ENCODE measurements at places on chromosomes 11 and 22. TPM values are rescaled to one million over a fixed set of nuclear protein-coding genes. Genes with fewer than 3 reads are reported as not detected.

The BANF1 gene
- 84.2 TPM for total RNA-seq

The INS gene
- total RNA-seq: not detected

The GTSE1 gene
- 15.3 TPM for total RNA-seq

The PKP3 gene
- 0.76 TPM for total RNA-seq

The ARHGEF17 gene
- total RNA-seq: not detected

The ZP1 gene
- not detected for total RNA-seq

The KCNQ1 gene
- not detected for total RNA-seq

The KCNK4 gene
- total RNA-seq: not detected

The LIPT2 gene
- 9.8 TPM for total RNA-seq

The ANO1 gene
- total RNA-seq: not detected

The AQP11 gene
- total RNA-seq: 1.9 TPM

The TEX54 gene
- total RNA-seq: not detected

The C11orf21 gene
- not detected for total RNA-seq

The MUC6 gene
- total RNA-seq: not detected

The PRR5 gene
- not detected for total RNA-seq

The EFEMP2 gene
- 1.3 TPM for total RNA-seq

The YDJC gene
- total RNA-seq: 109 TPM

The GGT1 gene
- 36.4 TPM for total RNA-seq

The LRRC4C gene
- not detected for total RNA-seq

The OR8H3 gene
- total RNA-seq: not detected

The MFNG gene
- total RNA-seq: 105 TPM

The NPTXR gene
- not detected for total RNA-seq

The LRRC56 gene
- total RNA-seq: 4.6 TPM

The ISX gene
- total RNA-seq: not detected

The TRIM51G gene
- total RNA-seq: not detected

The TENM4 gene
- 0.87 TPM for total RNA-seq

The GPHA2 gene
- total RNA-seq: not detected

The GAL3ST3 gene
- not detected for total RNA-seq
